Activated CD4-positive, alpha-beta T cell treated with anti-CD3 and anti-CD28 coated beads for 24 hours (primary cell): ENCODE measurements at places on chromosomes 1 and 21.

- no peak for DNase-seq
Observed at GRCh38 chr1:8794605-8795004, 22.8 kb downstream of the RERE start.

DNA sequence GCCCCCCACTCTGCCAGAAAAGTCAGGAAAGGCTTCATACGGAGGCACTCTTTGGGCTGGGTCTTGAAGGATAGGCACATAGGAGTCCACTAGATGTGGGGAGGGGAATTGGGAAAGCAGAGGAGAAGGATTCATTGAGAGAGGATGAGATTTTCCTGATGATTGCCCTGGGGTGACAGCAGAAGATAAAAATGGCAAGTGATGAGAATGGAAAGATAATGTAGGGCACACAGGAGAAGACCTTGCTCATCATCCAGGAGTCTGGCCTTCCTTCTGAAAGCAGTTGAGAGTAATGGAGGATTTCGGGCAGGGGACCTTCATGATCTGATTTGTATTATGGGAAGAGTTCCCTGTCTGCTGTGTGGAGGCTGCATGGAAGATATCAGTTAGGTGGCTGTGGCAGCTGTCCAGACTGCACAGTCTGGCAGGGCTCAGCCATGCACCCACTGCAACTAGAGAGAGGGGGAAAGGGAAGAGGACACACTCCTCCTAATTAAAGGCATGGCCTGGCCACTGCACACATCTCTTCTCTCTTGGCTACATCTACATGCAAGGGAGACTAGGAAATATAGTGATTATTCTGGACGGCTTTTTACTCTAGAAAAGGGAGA, 9.6 kb upstream of the FABP3 start:
- DNase-seq: no peak

GRCh38 chr1:186375929-186376319, 286 bp downstream of the ODR4 start:
- no peak for DNase-seq

DNA sequence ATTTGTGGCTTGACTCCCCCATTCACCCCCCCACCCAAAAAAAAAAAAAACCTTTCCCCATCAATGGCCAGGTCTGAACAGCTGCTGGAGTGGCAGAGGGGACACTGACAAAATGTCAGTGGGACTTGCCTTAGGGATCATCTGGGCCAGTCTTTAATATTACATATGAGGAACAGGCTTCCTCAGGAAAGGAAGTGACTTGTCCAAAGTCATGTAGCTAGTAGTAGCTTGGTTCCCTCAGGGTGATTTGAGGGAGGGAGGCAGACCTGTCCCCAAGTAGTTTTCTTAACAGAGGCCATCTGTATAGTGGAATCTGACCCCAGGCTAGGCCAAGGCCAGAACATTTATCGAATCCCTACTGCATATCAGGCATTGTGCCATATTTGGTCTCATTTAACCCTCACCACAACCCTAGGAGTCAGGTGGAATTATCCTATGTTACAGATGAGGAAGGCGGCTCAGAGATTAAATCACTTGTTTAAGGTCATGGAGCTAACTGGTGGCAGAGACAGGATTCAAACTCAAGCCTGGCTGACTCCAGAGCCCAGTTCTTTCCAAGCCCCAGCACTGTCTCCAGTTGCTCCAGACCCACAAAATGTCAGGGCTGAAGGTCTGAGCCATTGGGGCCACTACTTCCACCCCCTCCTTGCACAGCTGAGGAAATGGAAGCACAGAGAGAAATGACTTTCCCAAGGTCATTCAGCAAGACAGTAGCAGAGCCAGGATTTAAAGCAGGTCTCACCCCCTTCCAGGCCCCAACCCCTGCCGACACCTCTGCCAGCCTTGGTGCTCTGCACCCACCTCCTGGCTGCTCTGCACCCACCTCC, 10.4 kb downstream of the ZBTB7B start:
- DNase-seq: no peak

- DNase-seq: no peak
Observed at GRCh38 chr1:2542246-2542915, 12.3 kb upstream of the HES5 start.

DNA sequence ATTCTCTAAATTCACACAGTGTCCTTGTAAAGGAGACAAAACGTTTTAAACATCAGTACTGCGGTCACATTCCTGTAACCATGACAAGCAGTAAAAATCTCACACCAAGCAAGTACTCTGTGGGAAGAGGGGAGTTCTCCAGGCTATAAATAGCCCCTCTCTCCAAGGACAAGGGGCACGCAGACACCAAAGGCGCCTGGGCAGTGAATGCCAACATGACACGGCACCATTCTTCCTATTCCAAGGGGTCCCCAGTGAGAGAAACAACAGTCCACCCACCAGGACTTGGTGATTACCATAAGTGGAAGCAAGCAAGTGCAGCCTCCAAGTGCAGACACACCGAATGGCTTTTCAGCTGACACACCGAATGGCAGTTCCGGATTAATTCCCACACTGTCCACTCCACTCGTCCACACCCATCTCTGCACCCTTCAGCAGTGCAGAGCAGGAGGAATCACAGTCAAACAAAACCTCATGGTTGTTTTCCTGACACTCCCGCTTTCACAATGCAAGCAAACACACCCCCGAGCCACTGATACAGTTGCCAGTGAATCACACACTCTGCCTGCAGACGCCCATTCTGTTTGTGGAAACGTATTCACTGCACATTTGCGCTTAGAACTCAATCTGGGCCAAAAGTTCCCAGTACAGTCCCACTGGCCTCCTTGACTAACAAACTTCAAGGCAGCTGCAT, 1.8 kb downstream of the PTTG1IP start:
- DNase-seq: no peak

DNA sequence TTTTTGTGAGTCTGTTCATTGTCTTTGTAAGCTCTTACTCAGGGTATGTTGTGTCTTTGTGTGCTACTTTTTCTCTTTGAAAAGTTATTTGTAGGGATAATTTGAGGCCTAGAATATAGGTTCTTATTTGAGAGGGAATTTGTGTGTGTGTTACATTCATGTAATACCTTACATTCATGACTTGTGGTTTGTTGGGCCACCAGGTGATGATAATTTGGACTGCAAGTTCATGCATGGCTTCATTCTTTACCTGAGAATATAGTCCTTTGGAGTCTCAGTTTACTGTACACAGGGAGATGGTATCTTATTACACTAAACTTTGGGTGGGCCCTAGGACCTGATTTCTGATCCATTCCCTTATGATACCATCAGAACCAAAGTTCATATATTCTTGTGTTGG, 51.8 kb upstream of the FASLG start:
- DNase-seq: no peak

DNA sequence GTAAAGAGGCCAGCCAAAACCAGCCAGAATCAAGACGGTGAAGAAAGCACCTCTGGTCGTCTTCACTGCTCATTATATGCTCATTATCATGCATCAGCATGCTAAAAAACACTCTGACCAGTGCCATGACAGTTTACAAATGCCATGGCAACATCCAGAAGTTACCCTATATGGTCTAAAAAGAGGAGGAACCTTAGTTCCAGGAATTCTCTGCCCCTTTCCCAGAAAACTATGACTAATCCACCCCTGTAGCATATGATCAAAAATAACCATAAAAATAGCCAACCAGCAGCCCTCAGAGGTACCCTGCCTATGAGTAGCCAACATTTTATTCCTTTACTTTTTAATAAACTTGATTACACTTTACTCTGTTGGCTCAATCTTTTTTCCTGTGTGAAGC, 34.2 kb upstream of the PBX1 start:
- DNase-seq: no peak

DNA sequence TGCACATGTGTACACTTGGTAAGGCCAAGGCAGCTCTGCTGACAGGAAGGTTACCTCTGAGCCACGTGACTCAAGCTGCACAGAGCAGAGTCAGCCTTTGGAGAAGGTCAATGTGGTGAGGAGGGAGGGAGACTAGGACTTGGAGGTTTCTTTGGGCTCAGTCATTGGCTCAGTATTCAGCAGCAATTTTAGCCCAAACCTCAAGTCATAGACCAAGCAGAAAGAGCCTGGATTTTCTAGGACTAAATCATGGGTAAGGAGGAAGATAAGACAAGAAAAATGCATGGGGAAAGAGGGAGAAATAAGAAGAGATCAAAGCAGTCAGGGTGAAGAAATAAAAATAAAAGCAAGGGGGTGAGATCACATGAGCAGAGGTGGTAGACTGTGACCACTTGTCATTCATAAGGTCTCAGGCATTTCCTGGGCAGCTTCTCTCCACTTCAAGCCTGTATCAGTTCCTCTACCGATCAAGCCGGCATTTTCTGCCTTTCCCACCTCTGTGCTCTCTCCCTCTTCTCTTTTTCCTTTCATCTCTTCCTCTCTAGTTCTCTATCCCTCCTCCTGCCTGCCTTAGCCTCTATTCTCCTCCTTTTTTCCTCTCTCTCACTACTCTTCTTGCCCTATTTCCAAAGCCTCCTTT, 51.7 kb upstream of the DUSP10 start:
- DNase-seq: no peak

- DNase-seq: no peak
Observed at GRCh38 chr1:151992303-151993083, 1.2 kb downstream of the S100A10 start.
